ENCODE measurements at places on chromosomes 12 and 14.

DNA sequence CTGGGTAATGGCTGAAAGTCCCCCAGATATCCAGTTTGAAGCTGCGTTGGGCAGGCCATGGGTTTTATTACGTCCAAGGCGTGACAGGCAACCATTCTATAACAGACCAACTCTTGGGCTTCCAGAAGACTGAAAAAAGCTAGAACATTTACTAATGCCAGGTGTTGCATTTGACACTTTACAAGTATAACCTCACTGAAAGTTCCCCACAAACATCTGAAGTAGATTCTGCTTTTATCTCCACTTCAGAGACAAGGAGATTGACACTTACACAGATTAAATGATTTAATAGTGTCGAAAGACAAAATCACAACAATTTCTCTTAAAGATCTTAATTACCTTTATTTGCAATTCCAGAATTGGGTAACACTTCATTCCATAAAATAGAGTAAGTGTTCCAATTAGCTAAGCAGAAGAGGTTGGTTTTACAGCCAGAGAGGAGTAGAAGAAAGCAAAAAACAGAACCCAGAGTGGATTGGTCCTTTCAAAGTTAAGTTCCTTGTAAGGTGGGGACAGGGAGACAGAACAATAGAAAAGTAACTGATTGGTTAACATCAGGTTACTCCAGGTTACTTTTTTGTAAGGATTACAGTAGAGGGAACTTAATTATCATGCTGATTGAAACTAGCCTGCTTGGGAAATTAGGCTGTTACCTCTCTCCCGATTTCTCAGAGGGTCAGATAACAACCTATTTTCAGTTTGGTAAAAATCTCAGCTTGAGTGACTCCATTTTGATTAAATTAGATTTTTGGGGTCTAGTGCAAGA lies 11.3 kb downstream of the SOCS2 start:
- no peak overlapping the region for H3K27ac ChIP-seq
- H3K4me3 ChIP-seq: no peak overlapping the region
- H3K27me3 ChIP-seq: peaks cover 25% of the 10 kb centered on the region
- H3K36me3 ChIP-seq: no peaks in the 10 kb centered on the region
- H3K4me1 ChIP-seq: peaks cover 3% of the 10 kb centered on the region

DNA sequence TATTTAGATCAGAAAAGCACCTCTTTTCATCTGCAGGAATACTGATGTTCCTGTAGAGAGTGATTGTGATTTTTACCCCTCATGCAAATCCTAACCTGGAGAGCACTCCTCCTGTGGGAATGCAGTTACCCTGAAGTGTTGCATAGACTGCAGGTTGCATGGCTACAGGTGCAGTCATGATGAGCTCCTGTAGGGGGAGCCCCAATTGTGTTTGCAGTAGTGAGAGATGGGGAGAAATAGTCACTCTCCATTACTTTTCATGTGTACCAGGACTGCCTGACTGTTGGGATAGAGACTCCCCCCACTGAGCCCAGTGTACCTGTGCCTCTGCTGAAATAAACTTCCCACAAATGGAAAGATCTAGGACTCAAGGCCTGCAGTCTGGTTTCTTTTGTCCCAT lies 1086.5 kb downstream of the SLC6A15 start:
- no peaks in the 10 kb centered on the region for H3K27me3 ChIP-seq
- no peak for DNase-seq
- H3K27ac ChIP-seq: no peak overlapping the region
- H3K4me1 ChIP-seq: no peaks in the 10 kb centered on the region

- H3K27me3 ChIP-seq: peaks cover 38% of the 10 kb centered on the region
- peak overlapping the region; percentile 81 for H3K4me3 ChIP-seq
- DNase-seq: peak; percentile 65
- no peaks in the 10 kb centered on the region for H3K36me3 ChIP-seq
These were observed 179.9 kb downstream of the ADCK1 start for GRCh38 chr14:77979666-77980351.

- H3K27me3 ChIP-seq: peaks cover 3% of the 10 kb centered on the region
- no peak for DNase-seq
- H3K4me1 ChIP-seq: peaks cover 4% of the 10 kb centered on the region
- H3K27ac ChIP-seq: peak overlapping the region; percentile 75
- peak overlapping the region; percentile 3 for H3K4me3 ChIP-seq
- H3K36me3 ChIP-seq: peaks cover 17% of the 10 kb centered on the region
These were observed 3.4 kb downstream of the RIMKLB start for GRCh38 chr12:8701046-8701660.

DNA sequence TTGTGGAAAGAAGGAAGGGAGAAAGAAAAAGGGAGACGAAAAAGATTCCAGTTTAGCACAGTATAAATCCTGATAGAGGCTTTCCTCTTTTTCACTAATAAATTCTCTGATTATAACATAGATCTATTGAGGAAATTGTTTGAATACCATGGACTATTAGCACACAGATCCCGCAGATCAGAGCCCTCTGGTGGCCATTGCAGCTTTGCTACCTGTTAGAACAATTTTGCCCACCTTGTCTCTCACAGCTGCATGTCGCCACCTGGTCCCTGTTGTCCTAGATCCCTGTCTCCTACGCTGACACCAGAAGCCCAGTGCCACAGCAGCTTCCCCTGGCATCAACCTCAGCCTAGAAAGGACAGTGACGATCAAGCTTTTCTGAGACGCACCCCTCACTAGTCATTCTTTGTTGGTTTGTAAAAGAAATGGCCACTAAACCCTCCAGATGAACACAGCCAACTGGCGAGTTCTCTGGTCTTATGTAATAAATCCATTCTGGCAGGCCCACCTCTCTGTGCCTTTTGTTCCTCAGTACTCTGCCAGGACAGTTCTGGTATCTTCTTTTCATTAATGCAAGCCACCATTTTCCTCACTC lies 9.9 kb downstream of the GPHB5 start:
- no peak for DNase-seq
- H3K27me3 ChIP-seq: peaks cover 6% of the 10 kb centered on the region
- H3K27ac ChIP-seq: no peak overlapping the region

DNA sequence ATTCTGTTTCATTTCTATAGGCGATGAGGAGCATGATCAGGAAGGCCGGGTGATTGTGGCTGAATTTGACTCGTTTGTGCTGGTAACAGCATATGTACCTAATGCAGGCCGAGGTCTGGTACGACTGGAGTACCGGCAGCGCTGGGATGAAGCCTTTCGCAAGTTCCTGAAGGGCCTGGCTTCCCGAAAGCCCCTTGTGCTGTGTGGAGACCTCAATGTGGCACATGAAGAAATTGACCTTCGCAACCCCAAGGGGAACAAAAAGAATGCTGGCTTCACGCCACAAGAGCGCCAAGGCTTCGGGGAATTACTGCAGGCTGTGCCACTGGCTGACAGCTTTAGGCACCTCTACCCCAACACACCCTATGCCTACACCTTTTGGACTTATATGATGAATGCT lies 1.9 kb downstream of the APEX1 start:
- peaks cover 23% of the 10 kb centered on the region for H3K36me3 ChIP-seq
- no peak overlapping the region for H3K4me3 ChIP-seq
- DNase-seq: no peak
- no peak overlapping the region for H3K27ac ChIP-seq

DNA sequence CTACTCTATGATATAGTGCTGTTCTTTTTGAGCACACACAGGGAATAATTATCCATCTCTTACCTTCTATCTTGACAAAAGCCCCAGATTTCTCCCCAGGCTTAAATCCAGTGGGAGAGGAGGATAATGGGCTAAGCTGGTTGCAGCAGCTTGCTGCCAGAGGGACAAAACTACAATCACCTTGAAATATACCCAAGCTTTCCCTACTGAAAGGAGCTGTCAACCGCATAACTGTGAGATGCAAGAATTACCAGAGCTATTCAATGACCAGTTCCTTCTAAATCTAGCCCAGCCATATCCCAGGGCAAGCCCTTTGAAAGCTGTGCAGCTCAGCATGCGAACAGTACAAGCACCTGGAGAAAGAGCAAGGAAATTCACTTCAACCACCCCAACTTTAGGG lies 943 bp upstream of the MGAT4C start:
- peaks cover 13% of the 10 kb centered on the region for H3K4me1 ChIP-seq
- no peak overlapping the region for H3K4me3 ChIP-seq
- no peaks in the 10 kb centered on the region for H3K27me3 ChIP-seq
- no peak overlapping the region for H3K27ac ChIP-seq
- no peaks in the 10 kb centered on the region for H3K36me3 ChIP-seq

DNA sequence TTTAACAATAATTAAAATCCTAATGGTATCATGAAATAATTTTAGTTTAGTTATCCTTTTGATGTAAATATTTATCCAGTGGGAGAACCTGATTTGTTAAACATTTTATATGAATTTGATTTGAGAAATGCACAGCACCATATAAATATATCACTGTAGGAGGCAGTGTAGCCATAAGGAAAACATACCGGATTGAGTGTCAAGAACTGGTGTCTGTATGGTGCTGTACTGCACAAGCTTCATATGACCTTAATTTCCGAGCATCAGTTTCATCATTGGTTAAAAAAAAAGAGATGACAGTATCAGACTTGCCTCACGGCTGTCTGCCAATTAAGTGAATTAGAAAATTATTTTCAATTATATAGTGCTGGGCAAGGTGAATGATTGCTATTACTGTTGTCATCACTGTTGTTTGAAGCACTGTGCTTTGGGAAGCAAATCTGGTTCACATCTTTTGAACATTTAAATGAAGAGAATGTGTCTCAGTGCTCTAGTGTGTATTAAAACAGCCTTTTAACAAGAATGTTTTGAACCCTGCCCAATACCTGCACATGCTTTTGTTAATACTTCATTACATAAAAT lies 72.1 kb downstream of the TMTC2 start:
- DNase-seq: no peak
- H3K36me3 ChIP-seq: peaks cover 10% of the 10 kb centered on the region
- H3K27me3 ChIP-seq: no peaks in the 10 kb centered on the region

GRCh38 chr14:103384450-103385151 lies 614 bp upstream of the MARK3 start:
- peaks cover 5% of the 10 kb centered on the region for H3K36me3 ChIP-seq
- peaks cover 15% of the 10 kb centered on the region for H3K4me1 ChIP-seq
- H3K27ac ChIP-seq: peak overlapping the region; percentile 83
- H3K4me3 ChIP-seq: peak overlapping the region; percentile 91
